Progenitor cell of endocrine pancreas (in vitro differentiated cells): ENCODE measurements at places on chromosomes 1 and 21.

- DNase-seq: no peak
These were observed 14.7 kb upstream of the OR2T27 start for GRCh38 chr1:248670003-248670402.

GRCh38 chr1:181179279-181179986 is 90.9 kb downstream of the IER5 start:
- DNase-seq: no peak

DNA sequence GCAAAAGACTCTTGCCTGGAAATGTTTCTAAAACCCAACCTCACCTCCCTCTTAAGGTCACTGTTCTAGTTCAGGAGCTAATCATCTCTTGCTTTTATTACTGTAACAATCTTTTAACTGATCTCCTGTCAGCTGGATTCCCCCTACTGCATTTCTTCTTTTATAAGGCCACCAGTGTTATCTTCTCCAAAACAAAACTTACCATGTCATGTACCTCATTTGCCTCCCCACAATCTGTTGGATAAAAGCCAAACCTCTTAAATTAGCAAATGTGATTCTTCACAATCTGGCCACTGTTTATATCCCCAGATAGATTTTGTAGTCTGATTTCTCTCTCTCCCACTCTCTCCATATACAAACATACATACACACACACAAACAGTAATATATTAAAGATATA is 143.3 kb downstream of the DENND1B start:
- no peak for DNase-seq

- no peak for DNase-seq
These were observed 380.1 kb downstream of the NUF2 start for GRCh38 chr1:163701783-163702374.

DNA sequence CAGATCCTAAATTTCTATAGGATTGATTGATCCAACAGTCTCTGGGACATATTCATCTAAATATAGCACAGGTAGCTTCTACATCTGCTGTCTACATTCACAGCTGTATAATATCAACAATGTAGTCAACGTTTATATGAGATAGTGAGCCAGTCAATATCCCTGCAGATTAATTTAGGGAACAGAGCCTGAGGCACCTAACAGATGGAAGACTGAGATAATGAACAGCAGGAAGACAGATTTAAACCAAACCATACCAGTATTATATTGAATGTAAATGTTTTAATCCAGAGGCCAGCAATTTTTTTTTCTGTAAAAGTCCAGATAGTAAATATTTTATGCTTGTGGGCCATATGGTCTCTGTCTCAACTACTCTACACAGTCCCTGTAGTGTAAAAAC is 2072.4 kb downstream of the MRPL39 start:
- no peak for DNase-seq

DNA sequence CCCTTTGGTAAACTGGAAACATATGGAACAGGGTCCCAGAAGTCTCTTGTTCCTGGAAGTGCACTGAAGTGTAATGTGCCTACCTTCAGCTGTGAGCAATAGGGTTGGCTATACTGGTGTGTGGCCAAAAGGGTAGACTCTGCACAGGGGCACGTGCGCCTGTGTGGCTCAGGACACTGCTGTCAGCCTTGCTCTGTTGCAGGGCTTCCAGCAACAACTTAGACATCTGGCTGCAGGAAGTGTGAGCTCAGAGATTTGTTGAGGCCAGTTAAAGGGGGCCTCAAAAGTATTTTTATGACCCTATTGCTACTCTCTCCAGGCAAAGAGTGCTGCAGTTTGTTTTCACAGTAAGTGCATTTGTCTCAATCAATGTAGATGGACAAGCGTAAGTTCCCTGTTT is 7.5 kb downstream of the CTPS1 start:
- DNase-seq: no peak

GRCh38 chr1:230794871-230795605 is 47.9 kb downstream of the CAPN9 start:
- no peak for DNase-seq

- DNase-seq: no peak
These were observed 99.6 kb downstream of the DMRTB1 start for GRCh38 chr1:53558739-53559315.

DNA sequence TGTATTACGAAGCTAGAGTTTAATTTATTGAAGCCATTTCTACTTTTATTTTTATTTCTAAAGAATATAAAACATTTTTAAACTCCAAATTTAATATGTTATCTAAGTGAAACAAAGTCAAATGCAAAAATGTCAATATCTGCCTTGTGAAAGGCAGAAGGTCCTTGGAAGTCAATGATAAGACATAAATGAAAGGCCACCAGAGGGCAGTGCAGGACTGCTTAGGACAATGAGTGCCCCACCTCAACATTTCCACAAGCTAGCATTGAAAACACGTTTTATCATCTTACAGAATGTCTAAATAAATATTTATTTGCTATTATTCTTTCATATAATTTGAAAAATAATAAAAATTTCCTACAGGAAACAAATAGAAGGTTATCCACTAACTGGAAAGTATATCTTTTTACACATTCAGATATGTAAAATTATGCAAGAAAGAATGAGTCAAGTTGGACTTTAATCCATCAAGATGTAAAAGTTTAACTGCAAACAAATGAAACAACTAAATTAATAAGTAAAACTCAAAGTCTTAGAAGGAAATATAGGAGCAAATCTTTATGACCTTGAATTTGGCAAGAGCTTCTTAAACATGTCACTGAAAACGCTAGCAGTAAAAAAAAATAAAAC is 140.1 kb upstream of the FMN2 start:
- peak; percentile 44 for DNase-seq

- no peak for DNase-seq
These were observed 3.4 kb upstream of the KRTAP10-5 start for GRCh38 chr21:44583800-44584147.

DNA sequence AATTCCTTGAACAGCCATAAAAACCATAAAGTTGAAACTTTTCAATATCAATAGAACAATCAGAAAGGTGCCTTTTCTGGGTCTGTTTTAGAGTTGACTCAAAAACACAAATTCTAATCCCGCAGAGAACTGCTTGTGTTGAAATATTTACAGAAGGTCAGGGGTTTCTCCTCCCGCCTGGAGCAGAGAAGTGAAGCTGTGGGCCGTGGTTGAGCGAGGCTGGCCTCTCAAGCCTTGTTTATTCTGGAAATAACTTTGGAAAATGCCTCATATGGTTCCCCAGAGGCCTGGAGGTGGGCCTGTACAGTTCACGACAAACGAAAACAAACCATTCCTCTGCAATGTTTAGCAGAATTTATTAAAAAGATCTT is 90.8 kb upstream of the ERRFI1 start:
- no peak for DNase-seq

DNA sequence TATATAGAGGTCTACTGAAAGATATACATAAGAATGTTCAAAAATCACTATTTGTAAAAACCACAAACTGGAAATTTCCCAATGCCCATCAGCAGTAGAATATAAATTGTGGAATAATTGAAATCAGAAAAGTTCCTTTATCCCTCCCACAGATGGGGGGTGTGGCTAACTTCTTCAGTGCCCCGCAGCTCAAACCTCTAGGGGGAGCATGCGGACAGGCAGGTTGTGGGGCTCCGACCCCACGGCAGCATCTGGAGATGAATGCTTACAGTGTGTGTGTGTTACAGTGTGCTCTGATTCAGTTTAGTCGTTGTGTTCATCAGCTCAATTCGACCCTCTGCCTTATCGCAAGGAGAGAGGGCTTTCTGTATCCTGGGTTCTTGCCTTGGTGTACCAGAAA is 262.1 kb upstream of the LRRC7 start:
- DNase-seq: no peak

GRCh38 chr1:164746632-164747031 is 187.6 kb downstream of the PBX1 start:
- no peak for DNase-seq

DNA sequence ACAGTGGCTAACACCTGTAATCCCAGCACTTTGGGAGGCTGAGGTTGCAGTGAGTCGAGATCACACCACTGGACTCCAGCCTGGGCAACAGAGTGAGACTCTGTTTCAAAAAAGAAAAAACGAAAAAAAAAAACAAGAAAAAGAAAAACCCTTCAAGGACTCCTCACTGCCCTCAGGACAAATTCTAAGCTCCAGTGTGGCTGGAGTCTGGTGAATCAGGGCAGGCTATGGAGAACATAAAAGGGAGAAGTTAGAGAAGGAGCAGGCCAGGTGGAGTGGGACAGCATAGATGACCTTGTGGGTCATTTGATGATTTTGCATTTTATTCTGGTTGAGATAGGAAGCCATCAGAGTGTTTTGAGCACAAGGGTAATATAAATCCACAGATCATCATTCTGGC is 12.5 kb upstream of the UAP1 start:
- DNase-seq: no peak

DNA sequence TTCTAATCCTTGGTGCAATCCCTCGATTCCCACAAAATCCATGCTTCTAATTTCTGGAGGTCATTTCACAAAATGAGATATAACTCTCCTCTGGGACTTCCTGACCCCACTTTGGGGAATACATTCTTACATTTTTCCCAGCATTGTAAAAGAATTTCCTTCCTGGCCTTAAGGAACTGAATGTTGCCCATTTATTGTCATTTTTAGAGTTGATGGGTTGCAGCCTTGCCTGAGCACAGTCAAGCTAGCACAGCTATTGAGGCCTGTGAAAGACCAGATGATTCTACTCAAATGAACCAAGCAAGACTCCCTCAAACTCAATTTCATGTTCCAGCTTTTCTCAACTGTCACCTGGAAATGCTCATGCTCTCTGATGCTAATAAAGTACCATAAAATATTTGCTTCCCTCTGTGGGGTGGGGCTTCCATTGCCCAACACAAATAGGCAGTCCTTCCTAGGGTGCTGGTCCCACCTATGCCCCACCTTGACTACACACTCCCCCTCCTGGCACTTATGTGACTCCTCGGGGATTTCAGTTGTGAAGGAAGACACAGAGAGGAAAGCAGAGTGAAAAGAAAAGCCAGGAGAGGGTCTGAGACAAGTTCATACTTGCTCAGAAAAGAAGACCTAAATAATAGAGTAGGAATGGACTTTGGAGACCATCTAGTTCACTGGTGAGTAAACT is 24.0 kb upstream of the CDC7 start:
- no peak for DNase-seq

- no peak for DNase-seq
These were observed 13.5 kb downstream of the ZYG11A start for GRCh38 chr1:52856026-52856425.

- DNase-seq: no peak
These were observed 133.2 kb downstream of the GDAP2 start for GRCh38 chr1:117796226-117796625.

GRCh38 chr1:232589111-232589811 is 40.7 kb downstream of the SIPA1L2 start:
- no peak for DNase-seq

- DNase-seq: no peak
These were observed 25.4 kb upstream of the SMIM12 start for GRCh38 chr1:34884961-34885360.

- DNase-seq: no peak
These were observed 26.6 kb downstream of the AJAP1 start for GRCh38 chr1:4681026-4681425.

DNA sequence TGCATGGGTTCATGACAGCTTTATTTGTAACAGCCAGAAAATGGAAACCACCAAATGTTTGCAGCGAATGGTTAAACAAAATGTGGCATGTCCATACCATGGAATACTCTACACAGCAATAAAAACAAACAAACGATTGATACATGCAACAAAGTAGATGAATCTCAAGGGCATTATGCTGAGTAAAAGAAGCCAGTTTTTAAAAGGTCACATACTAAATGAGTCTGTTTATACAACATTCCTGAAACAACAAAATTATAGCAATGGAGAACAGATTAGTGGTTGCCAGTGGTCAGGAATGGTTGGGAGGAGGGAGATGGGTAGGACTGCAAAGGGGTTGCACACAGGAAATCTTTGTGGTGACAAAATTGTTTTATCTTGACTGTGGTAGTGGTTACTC is 202.4 kb upstream of the UBE2U start:
- DNase-seq: no peak

DNA sequence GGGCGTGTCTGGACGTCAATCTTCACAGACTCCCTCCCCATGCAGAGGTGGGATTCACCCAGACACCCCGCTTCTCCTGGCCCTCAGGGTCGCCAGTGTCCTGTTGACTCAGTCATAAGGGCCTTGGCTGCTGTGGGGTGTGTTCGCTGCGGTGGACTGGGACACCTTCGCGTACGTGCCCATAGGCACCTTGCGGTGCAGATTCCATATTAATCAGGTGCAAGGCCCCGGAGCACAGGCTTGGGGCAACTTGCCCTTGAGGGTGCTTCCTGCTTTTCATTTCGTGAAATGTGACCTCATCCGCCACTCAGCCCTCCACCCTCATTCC is 398 bp upstream of the SLC30A10 start:
- DNase-seq: no peak

GRCh38 chr1:56429288-56429687 is 150.1 kb downstream of the PLPP3 start:
- DNase-seq: no peak

GRCh38 chr1:32703479-32704291 is 1.1 kb upstream of the SYNC start:
- no peak for DNase-seq

DNA sequence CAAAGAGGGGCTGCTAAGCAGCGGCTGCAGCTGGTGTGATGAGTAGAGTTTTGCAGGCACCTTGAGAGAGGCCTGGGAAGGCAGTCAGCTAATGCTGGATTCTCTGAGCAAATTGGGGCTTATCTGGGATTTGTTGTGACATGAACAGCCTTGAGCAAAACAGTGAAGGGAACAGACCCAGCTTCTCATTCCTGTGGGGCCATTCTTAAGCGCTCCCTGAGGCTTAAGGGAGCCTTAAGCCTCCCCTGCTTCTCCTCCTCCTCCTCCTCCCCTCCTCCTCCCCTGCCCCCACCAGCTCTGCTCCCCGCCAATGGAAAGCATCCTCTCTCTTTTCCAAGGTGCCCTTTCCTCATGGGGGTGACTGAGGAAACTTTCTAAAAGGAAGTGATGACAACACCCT is 21.3 kb downstream of the HMGCS2 start:
- DNase-seq: no peak

DNA sequence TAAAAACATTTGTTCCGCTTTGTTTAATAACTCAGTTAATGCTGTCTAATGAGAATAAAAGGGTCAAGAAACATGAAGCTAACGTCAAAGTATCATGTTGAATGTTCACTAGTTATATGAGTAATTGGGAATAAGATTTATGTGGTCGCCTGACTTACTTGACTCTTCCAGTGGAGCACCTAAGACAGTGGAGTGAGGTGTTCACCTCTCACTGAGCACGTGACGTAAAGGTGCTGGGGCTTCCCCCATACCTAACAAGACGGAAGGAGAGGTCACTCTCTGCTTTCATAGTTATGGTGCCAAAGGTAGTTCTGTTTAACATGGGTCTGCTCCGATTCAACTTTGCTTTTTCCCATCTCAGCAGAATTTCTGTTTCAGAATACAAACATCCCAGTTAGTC is 686 bp downstream of the KMO start:
- DNase-seq: no peak

- DNase-seq: no peak
These were observed 75.5 kb upstream of the DYNLT5 start for GRCh38 chr1:66676613-66677298.
